Hindlimb muscle (tissue), 1 donor: ENCODE measurements at places on chromosomes 5 and 9.

DNA sequence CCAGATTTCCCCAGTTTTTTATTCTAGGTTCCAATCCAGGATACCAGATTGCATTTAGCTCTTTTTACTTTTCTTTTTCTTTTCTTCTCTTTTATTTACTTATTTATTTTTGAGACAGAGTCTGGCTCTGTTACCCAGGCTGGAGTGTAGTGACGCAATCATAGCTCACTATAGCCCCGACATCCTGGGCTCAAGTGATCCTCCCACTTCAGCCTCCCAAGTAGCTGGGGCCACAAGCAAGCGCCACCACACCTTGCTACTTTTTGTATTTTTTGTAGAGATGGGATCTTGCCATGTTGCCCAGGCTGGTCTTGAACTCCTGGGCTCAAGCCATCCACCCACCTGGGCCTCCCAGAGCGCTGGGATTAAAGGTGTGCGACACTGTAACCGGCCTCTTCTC, 48.4 kb downstream of the GSN start:
- no peak for DNase-seq

DNA sequence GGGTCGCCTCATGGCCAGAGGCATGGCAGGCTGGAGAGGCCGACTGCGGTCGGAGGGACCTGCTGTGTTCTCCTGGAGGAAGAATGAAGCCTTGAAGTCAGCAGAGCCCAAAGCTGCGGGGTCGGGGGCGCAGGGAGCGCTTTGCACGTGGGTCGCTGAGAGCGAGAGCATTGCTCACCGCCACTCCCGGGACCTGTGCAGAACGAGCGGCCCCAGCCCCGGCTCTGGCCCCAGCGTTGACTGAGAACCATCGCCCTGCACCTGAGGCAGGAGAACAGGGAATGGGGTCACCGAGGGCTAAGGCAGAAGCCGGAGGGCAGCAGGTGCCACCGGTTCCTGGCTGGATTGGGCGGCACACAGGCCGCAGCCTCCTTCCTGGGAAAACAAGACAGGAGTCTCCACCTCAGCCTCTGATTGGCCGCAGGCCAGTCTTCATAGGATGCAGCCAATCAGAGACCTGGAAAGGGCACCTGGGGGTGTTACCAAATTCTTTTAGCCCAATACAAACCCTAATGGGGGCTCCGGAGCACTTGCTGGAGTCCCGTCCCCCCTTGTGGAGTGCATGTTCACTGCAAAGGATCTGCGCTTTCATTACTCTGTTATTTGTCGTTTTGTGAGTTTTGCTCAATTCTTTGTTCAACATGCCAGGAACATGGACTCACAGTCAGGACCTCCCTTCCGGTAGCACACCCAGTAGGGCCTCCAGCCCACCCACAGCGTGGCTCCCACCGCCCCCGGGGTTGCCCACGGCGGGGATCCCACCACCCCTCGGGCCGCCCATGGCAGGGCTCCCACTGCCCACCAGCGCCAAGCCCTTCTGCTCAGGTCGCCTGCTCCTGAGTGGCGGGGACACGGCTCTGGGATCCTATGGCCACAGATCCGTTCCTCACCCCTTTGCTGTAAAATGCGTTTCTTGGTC, 24.7 kb upstream of the SLC6A19 start:
- DNase-seq, result no peak

DNA sequence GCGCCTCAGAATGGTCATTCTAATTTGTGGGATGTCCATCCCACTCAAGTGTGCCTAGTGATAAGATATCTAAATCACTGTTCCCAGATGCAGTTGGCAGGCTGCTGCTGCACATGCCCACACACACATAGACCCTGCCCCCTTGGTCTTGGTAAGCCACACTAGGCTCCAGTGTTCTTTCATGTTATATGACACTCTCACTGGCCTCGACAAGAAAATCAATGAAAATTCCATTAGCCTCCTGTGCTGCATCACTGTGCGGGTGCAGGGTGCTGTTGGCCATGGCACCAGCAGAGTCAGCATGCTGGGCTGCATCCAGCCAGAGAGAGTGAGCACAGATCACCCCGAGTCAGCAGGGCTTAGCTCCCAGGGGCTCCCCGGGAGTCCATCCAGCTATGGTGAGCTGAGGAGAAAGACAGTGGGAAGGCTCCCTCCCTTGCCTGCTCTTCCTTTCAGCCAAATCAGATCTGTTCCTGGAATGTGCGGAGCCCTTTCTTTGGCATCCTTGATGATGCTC, 59.9 kb downstream of the ABLIM3 start:
- no peak for DNase-seq

DNA sequence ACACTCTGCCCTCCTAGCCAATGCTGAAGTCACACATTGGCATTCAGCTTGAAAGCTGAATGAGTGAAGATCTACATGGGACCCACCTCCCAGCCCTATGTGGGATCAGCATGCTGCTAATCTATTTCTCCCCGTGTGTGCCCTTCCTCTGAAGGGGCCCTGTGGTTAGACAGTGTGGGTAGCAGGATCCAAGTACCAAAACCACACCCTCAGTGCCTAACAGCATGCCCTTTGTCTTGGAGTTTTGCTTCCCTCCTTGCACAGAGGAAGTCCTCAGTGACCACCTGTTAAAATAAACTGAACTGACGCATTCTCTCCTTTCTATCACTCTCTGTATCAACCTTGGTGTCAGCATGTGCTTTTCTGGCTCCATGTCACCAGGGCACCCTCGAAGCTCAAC, 25.0 kb downstream of the SH3TC2 start:
- no peak for DNase-seq

- DNase-seq, result no peak
Observed at GRCh38 chr5:31404325-31404724, 127.6 kb downstream of the DROSHA start.

GRCh38 chr9:106019702-106020101, 325.4 kb downstream of the TMEM38B start:
- no peak for DNase-seq

GRCh38 chr9:14021871-14022525, 291.9 kb downstream of the NFIB start:
- DNase-seq, result no peak

GRCh38 chr5:160165137-160166068, 46.2 kb upstream of the PWWP2A start:
- DNase-seq, result peak; percentile 59

- no peak for DNase-seq
Observed at GRCh38 chr9:136519263-136520052, 26.4 kb downstream of the NOTCH1 start.

DNA sequence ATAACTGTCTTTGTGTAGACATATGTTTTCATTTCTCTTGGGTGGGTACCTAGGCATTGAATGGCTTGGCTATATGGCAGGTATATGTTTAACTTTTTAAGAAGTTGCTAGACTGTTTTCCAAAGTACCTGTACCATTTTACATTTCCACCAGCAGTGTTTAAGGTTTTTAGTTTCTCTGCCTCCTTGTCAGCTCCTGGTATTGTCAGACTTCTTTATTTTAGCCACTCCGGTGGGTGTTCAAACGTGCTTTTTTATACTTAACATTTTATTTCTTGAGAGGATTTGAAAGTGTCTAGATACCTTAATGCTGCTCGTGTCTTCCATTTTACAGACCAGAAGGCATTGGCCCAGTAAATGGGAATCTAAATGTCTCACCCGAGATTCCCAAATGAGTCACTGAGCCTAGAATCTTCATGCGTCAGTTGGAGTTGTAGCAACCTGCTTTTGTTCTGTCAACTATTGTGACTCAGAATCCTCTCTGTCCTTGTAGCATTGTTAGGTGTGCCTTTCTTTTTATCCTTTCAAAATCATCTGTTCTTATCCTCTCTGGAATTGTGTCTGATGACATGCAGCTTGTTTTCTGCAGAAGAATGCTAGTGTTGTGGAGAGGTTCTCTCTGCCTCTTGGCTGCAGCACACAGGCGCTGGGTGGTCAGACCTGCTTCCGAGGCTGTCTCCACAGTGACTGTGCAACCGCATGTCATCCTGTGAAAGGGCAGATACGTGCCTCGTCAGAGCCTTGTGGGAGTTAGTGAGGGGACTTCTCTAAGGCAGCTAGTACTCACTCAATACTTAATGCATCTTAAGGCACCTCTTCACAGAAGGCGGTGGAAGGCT, 291.8 kb downstream of the AOPEP start:
- no peak for DNase-seq

GRCh38 chr5:129905473-129906176, 1.4 kb downstream of the CHSY3 start:
- DNase-seq, result peak; percentile 34
